AG09309 (cell line): ENCODE measurements at places on chromosomes 4 and X.

- DNase-seq: no peak
Observed at GRCh38 chr4:28686618-28687017, 1826.0 kb downstream of the STIM2 start.

- DNase-seq: no peak
Observed at GRCh38 chr4:95285797-95286196, 263.0 kb downstream of the UNC5C start.

DNA sequence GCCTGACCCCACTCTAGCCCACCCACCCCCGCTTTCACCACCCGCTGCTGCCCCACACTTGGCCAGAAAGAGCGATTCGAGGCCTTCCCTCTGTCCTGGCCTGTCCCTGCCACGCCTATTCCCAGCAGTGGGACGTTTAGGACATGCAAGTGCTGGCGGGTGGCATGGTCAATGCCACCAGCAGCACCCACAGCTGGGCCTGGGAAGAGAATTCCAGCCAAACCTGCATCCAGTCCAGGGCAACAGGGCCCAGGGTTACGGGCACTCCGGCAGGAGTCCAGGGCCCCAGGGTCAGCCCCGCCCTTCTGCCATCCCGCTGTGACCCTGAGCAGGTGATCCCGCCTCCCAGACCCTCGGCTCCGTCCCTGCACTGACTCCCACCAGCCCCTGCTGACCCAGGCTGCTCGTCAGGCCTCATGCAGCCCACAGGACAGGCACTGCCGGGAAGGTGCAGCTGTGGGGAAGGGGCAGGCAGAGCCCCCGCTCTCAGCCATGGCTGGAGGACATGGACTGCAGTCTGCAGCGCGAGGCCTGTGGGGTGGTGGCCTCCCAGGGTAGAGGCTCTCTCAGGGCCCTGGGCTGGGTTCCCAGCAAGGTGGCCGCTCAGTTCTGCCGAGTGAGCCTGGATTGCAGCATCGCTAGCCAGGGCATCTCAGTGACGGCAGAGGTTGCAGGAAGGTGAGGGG is 6.8 kb upstream of the HTRA3 start:
- no peak for DNase-seq

- no peak for DNase-seq
Observed at GRCh38 chrX:129772796-129773431, 6.8 kb upstream of the SASH3 start.

DNA sequence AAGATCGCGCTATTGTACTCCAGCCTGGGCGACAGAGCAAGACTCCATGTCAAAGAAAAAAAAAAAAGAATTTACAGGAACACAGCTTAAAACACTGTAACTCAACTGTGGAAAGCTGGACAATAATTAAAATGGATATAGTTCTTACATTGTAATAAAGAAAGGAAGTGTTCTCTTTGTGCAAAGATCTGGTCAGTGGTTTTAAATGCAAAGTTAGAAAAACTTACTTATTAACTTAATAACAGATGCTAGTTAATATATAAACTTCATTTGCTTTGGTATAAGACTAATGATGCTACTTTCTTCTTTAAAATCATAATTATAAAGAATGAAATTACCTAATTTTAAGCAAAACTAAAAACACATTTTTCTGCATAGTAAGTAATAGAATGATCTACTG is 2024.1 kb upstream of the TENM3 start:
- DNase-seq: no peak

- no peak for DNase-seq
Observed at GRCh38 chrX:100658941-100659381, 15.0 kb downstream of the SRPX2 start.

DNA sequence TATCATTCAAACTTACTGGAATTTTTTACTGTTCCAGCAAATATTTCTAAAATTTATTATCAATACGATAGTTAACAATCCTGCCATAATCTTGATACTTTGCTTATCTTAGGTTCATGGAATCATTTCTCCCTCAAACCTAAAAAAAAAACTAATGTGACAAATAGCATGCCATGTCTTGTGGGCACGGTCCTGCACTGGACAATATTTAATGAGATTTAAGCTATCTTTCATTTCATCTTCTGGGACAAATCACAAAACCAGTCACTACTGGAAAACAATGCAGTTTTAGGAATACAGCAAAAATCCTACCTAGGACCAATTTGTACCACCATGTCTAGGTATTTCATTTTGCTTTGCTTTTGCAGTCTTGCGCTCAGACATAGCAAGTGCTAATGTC is 93.7 kb downstream of the FRYL start:
- DNase-seq: no peak

DNA sequence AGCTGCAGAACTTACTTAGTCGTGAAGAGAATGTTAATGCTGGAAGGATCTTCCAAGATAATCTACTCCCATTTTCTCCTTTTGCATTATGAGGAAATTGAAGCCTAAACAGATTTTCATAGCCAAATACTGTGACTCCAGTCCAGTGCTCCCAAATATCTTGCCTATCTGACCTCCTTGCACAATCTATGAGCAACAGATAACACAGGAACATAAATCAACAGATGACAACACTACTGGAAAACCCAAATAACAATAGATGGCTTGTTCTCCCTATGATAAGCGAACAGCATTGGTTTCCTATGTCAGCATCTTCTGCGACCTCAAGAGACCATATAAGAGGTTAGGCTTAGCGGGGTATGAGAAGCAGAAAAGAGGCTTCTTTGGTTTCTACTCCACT is 88.0 kb downstream of the CORIN start:
- DNase-seq: no peak

- peak; percentile 79 for DNase-seq
Observed at GRCh38 chrX:104136241-104137019, 20.4 kb downstream of the SLC25A53 start.

DNA sequence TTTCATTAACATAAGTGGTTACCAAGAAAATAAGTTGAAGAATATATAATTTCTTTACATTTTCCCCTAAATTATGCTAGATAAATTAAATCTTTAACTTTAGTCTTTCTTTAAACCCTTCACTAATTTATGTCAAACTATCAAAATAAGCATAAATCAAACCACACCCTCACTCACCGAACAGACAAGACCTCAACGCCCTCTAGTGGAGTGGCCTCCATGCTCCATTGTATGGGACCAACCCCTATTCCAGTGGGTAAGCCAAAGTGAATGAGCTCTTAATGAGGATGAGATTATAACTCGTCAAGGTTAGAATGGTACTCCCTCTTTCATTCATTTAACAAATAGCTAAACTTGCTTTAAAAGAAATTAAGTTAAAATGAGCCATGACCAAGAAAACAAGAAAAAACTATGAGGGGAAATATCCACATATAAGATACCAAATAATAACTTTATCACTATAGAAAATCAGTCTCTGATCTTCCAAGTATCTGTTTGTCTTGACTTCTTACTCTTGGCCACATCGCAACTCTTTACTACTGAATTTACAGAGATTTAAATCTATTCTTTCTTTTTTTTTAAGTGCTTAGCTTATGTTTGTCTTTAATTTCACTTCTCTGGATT is 15.6 kb upstream of the BBS12 start:
- no peak for DNase-seq

- no peak for DNase-seq
Observed at GRCh38 chr4:168057412-168057811, 34.9 kb upstream of the ANXA10 start.

DNA sequence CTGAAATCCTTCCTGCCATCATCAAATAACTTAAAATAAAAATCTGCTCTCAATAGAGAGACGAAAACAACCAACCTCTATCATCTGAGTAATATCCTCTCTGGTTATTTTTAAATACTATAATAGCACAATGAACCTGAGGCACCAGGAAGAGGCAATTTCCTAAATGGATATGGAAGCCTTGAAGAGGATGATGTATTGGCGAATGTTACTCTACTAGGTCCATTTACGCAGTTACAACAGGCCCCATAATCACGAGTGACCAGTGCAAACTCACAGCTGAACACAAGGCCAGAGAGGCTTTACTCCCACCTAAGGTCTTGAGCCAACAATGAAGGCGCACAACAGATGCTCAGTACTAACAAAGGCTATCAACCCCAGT is 678.8 kb upstream of the NR3C2 start:
- DNase-seq: no peak

DNA sequence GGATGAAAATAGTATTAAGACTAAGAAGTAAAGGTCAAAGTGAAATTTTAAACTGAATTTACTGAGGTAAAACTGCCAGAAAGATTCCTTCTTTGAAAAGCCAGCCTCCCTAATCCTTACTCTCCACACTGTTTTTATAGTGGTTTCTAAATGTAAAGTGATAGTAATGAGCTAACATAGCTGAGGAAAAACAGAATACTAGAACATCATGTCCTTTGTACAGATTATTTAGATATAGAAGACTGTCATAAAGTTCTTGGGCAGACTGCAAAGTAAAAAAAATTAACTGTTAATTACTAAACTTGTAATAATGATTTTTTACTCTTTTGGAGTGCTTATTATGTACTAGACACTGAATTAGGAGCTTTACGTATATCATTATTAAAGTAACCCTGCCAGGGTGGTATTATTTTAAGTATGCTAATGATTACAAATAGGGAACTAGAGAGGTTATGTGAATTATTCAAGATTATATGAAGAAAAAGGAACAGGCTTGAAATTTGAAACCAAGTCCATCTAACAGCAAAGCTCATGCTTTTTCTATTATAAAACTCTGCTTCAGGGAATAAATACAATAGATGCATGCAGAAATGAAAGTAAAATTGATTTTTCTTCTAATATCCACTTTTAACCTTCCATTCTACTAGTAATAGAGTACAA is 150.5 kb downstream of the TBCK start:
- no peak for DNase-seq
